ENCODE measurements at places on chromosomes 13 and 19.
A peak's percentile ranks its signal among the peaks of the same experiment; 100 is the strongest.

- DNase-seq: no peak
These were observed 156.9 kb downstream of the UGGT2 start for GRCh38 chr13:95896301-95896700.

- DNase-seq: no peak
These were observed 29.5 kb downstream of the SLC25A30 start for GRCh38 chr13:45388664-45389063.

DNA sequence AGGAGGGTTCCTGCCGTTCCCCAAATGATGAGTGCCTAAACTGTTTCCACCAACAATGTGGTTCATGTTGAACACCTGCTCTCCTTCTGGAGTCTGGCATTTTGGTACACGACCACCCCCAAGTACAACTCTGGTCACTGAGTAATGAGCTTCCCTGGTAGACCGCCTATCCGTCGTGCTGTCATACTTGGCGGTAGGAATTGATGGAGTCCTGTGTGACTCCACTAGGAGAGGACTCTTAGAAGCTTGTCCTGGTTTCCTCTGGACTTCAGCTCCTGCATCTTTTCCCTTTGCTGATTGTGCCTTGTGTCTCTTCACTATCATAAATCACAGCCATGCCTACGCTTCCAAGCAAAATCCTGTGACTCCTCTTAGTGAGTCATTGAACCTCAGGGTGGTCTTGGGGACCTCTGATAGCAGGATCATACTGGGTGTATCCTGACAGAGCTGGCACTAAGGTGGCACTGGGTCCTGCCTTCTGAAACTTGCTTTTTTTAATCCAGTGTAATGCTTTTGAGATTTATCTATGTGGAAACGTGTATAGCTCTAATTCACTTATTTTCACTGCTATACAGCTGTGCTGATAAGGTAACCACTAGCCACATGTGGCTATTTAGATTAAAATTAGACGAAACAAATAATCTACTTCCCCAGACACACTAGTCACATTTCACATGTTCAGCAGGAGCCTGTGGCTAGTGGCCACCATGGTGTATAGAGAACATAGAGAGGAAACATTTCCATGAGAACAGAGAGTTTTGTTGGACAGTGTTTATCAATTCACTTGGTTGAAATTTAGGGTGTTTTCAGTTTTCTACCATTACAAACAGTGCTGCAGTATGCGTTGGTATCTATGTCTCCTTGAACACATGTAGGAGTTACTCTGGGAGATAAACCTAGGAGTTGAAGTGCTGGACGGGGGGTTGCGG, 6.1 kb upstream of the ASF1B start:
- no peak for DNase-seq

GRCh38 chr19:36151144-36152018, 866 bp downstream of the COX7A1 start:
- DNase-seq: no peak

- no peak for DNase-seq
These were observed 444.8 kb downstream of the LIG4 start for GRCh38 chr13:107770541-107770940.

DNA sequence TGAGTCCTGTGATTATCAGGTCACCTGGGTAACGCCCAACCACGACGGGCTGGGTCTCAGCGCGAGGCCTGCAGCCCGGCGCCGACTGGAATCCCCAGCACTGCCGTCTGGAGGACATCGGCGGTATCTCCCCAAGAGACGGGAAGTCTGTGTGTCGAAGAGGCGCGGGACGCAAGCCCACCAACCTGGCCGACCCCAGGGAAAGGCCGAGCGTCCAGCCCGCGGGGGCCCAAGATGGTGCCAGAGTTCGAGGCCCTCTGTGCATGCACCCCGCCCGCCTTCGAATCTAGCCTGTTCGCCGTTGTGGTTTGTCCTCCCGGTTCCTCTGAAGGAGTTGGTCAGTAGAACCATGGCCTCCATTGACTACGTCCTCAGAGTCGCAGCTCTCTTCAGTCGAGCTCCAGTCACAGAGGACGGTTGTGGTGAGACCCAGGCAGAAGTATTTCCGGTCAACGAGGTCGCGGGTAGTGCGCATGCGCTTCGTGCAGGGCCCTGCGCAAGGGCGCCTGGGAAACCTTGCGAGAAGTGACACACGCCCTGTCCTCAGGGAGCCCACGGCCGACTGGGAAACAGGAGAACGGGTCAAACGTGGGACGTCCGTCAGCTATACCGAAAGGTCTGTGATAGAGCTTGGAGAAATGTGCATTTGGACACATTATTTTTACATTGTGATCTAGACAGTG, 24.1 kb upstream of the PEG3 start:
- DNase-seq: no peak

GRCh38 chr19:45508417-45508860, 1.2 kb downstream of the VASP start:
- DNase-seq: no peak

- DNase-seq: no peak
These were observed 337.0 kb upstream of the SLC10A2 start for GRCh38 chr13:103403148-103403740.

DNA sequence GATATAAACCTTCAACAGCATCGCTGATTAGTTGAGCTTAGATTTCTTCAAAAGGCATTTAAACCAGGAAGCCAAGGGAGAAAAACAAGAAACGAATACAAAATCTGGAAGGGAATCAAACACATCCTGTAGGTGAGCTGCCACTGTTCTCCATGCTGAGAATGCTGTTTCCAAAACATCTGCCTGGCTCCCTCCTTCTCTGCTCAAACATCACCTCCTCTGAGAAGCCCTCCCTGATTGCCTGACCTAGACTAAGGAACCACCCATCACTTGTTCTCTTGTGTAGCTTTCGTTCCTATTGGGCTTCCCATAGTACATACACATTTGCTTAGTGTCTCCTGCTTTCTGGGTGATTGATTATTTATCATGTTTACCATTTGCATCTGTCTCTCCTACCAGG, 152.7 kb downstream of the CACNA1A start:
- DNase-seq: no peak

GRCh38 chr13:24124789-24125476, 35.6 kb upstream of the SPATA13 start:
- no peak for DNase-seq

- DNase-seq: no peak
These were observed 15.3 kb upstream of the MAP1S start for GRCh38 chr19:17703824-17704463.

DNA sequence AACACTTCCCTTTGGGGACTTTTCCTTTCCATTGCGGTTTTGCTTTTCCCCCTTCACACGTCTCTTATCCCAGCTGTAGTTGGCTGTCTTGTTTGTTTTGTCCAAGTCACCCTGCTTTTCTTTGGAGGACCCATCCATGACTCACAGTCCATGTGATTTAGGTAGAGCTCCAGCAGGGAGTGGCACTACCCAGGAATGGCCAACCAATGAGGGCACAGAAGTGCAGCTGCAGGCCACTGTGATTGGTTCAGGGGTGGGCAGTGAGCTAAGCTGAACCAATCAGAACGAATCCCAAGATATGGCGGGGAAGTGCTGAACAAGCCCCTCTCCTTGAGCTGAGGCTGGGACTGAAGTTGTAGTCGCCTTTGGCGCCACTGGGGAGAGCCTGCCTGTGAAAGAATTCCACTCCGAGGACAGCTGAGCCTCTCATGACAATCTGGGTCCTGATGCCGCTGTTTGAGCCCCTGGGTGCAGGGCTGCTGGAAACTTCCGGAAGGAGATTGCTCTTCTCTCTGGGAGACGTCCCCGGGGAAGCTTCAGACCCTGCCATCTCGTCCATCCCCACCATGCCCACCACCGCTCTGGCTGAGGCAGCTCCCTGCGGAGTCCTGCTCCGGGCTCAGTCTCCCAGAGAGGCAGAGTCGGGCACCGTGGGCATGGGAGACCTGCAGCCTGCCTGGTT, 62.9 kb upstream of the URI1 start:
- DNase-seq: no peak

- DNase-seq: no peak
These were observed 4.0 kb downstream of the EBI3 start for GRCh38 chr19:4233282-4233853.

GRCh38 chr13:23622985-23623384, 52.8 kb downstream of the TNFRSF19 start:
- no peak for DNase-seq

- no peak for DNase-seq
These were observed 804 bp upstream of the MIER2 start for GRCh38 chr19:345320-345879.

- no peak for DNase-seq
These were observed 4.4 kb upstream of the MTMR6 start for GRCh38 chr13:25291691-25292090.

DNA sequence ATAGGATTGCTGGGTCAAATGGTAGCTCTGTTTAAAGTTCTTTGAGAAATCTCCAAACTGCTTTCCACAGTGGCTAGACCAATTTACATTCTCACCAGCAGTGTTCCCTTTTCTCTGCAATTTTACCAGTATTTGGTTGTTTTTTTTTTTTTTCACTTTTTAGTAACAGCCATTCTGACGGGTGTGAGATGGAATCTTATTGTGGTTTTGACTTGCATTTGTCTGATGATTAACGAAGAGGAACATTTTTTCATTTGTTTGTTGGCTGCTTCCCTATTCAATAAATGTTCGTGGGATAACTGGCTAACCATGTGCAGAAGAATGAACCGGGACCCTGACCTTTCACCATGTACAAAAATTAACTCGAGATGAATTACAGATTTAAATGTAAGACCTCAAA, 31.2 kb downstream of the CYP4F2 start:
- no peak for DNase-seq

- DNase-seq: no peak
These were observed 17.1 kb downstream of the LSM14A start for GRCh38 chr19:34189199-34189916.

DNA sequence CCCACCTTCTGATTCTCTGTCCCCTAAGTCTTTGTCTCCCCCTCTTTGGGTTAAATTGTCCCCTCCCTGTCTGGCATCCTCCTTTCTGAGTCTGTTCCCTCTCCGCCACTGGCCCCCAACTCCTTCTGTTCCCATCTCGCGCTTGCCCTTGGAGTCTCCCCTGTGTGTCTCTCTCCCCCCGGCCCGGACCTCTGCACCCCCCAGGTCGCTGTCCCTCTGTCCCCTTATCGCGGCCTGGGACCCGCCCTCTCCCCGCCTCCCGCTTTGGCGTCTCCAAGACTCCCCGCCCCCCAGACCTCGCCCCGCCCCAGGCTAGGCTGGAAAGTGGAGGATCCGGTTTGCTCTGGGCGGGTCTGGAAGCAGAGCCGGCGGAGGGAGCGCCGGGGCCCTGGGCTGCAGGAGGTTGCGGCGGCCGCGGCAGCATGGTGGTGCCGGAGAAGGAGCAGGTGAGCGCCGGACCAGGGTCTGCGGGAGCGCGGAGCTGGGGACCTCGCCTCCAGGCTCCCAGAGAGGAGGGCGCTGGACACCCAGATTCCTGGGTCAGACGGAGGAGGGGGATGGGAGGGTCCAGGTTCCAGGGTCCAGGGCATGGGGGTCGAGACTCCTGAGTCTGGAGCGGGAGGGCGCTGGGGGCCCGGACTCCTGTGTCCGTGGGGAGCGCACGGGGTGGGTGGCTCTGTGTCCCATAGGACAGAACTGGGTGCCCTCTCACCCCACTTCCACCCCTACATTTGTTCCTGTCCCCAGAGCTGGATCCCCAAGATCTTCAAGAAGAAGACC, at the start of gene TRPM4:
Gene TRPM4 (plus strand): TSS at position 348 of the 780 bp plus-strand sequence. CDS start 75 bp downstream, at position 423.
- DNase-seq: no peak

GRCh38 chr13:101307181-101307701, 109.1 kb downstream of the NALCN start:
- DNase-seq: no peak

GRCh38 chr19:10854350-10855089, 6.3 kb downstream of the C19orf38 start:
- DNase-seq: no peak

- DNase-seq: no peak
These were observed 5.9 kb downstream of the RTBDN start for GRCh38 chr19:12828494-12828893.

GRCh38 chr19:7925171-7925851, 624 bp downstream of the CTXN1 start:
- peak; percentile 36 for DNase-seq

GRCh38 chr19:38060331-38060730, 153.3 kb downstream of the SIPA1L3 start:
- no peak for DNase-seq

- DNase-seq: no peak
These were observed 222.0 kb downstream of the ZNF536 start for GRCh38 chr19:30593975-30594745.

DNA sequence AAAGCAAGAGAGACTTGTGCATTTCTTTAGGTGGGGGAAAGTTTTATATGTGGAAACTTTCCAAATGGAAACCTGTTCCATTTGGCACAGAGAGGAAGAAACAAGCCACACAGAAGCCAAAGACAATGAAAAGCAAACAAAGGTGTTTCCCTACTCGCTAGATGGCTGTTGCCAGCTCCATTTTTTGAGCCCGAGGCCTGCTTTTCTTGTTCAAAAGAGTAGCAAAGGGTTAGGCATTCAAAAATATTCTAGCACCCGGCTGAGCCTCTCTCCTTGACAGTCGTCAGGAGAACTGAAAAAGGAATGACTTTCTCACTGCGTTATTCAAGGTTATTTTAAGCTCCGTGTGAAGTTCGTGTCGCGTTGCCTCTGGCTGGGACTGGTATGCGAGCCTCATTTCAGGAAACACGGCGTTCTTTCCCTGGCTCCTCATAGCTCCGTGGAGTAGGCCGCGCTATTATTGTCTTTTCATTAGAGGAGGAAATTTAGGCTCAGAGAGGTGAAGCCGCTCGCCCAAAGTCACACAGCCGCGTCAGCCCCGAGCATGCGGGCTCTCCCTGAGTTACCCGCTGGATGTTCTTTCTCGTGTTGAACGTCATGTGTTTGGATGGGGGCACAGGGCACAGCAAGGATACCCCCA, 7.6 kb downstream of the TRPM4 start:
- DNase-seq: no peak

Data from brain pericyte (primary cell).